ENCODE measurements at places on chromosomes 5 and 9. TPM values are rescaled to one million over a fixed set of nuclear protein-coding genes. Genes with fewer than 3 reads are reported as not detected.

GRCh38 chr5:181233801-181234454, 9.8 kb downstream of the RACK1 start:
- no peaks in the 10 kb centered on the region for H3K27me3 ChIP-seq
- DNase-seq, result no peak
- peaks cover 4% of the 10 kb centered on the region for H3K4me1 ChIP-seq

- H3K27ac ChIP-seq, result no peak overlapping the region
- no peaks in the 10 kb centered on the region for H3K27me3 ChIP-seq
- H3K4me1 ChIP-seq, result no peaks in the 10 kb centered on the region
- H3K4me3 ChIP-seq, result no peak overlapping the region
- no peak for DNase-seq
Measured at GRCh38 chr5:90982576-90982975, 400.5 kb downstream of the ARRDC3 start.

- no peak overlapping the region for H3K27ac ChIP-seq
- no peaks in the 10 kb centered on the region for H3K4me1 ChIP-seq
- no peaks in the 10 kb centered on the region for H3K36me3 ChIP-seq
- DNase-seq, result no peak
Measured at GRCh38 chr9:138115506-138115905, 237.9 kb downstream of the CACNA1B start.

DNA sequence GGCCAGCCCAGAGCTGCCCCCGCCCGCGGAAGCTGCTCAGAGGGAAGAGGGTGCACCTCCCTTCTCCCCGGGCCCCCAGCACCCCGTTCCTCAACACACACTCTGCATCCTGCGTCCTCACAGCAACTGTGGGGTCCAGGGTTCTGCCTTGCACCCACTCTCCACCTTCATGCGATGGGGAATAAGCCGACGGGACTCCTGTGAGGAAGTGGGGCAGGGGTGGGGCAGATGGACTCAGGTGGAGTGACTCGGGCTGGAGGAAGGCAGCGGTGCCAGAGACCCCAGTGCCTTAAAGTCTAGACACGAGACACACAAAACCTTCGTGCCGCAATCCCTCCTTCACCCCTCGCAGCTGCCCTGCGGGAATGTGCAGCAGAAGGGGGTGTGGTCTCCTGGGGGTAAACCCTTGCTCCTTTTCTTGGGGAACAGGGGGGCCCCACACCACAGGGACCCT, 8.6 kb downstream of the BRD3 start:
- no peaks in the 10 kb centered on the region for H3K36me3 ChIP-seq
- no peaks in the 10 kb centered on the region for H3K27me3 ChIP-seq
- H3K4me1 ChIP-seq, result no peaks in the 10 kb centered on the region
- H3K4me3 ChIP-seq, result no peak overlapping the region

DNA sequence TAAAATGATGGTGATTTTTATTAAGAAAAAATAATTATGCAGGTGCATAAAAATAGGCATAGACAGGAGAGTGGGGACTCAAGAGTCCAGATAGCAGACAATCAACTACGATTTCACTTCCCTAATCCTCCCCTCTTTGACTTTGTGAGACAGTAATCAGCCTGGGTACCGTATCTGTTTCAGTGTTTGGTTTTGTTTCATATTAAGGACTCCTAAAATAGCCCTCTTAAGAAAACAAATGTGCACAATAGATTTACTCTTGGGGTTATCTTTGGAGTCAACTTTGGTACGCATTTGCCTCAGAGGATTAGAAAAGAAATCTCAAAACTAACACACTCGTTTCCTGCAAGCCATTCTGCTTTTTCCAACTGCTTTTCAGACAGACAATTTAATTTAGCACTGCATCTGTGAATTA, 96.3 kb downstream of the ZNF608 start:
- H3K27ac ChIP-seq, result no peak overlapping the region
- DNase-seq, result no peak
- no peak overlapping the region for H3K4me3 ChIP-seq
- H3K36me3 ChIP-seq, result no peaks in the 10 kb centered on the region
- H3K27me3 ChIP-seq, result no peaks in the 10 kb centered on the region
- peaks cover 30% of the 10 kb centered on the region for H3K4me1 ChIP-seq

DNA sequence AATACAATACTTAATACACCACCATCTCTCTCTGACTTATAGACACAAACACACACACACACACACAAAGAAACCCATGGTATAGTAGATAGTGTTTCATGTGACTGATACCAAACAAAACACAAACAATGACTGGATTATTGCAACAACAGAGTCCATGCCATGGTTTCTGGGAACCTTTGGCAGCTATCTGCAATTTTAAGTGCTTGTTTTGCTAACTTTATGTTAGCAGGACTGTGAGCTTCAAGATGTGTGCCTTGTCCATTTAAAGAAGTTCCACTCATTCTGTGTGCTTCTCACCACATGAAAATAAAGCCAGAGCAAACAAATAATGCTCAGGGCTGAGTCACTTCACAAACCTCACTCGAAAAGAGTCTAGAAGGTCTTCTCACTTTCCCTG, 15.1 kb upstream of the LURAP1L start:
- no peaks in the 10 kb centered on the region for H3K27me3 ChIP-seq
- DNase-seq, result no peak
- H3K4me1 ChIP-seq, result no peaks in the 10 kb centered on the region

GRCh38 chr9:74277532-74277931, 219.6 kb upstream of the RORB start:
- no peak overlapping the region for H3K4me3 ChIP-seq
- DNase-seq, result no peak
- H3K27ac ChIP-seq, result no peak overlapping the region
- H3K36me3 ChIP-seq, result no peaks in the 10 kb centered on the region

GRCh38 chr9:86747711-86748110, 199.6 kb downstream of the GAS1 start:
- H3K36me3 ChIP-seq, result no peaks in the 10 kb centered on the region
- H3K27ac ChIP-seq, result no peak overlapping the region
- peaks cover 3% of the 10 kb centered on the region for H3K4me1 ChIP-seq
- H3K4me3 ChIP-seq, result no peak overlapping the region
- no peaks in the 10 kb centered on the region for H3K27me3 ChIP-seq
- no peak for DNase-seq

DNA sequence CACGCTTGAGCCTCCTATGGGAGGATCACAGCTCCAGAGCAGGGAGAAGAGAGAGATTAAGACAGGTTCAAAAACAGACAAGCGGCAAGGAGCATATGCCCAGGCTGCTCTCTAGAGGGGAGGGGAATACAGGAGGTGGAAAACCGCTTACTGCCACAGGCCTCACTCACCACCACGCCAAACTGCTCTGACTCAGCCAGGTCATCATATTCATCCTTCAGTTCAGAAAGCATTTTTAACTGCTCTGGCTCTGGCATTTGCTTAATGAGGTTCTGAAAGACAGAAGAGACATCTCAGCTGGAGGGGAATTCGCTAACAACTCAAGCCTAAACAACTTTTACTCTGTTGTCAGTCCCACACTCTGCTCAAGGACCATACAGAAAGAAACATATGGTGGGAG, 40.1 kb downstream of the PCDHGC5 start:
- DNase-seq, result no peak
- H3K4me1 ChIP-seq, result peaks cover 38% of the 10 kb centered on the region
- H3K27ac ChIP-seq, result peak overlapping the region; percentile 66

DNA sequence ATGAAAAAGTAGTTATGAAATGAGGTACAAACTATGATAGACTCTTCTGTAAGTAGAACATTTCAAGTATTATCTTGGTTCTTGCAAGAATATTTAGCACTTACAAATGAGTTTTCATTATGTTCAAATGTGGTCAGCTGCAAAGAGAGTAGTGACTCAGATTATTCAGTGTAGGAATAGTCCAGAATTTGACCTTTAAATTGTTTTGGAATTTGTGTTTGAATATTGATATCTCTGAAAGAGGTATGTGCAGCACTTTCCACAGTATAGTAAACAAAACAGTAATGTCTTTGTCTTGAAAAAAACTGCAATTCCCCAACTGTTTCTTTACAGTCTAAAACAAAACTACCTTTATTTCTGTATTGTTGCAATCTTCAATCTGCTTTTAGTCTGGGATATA, 56.1 kb downstream of the WDR70 start:
- H3K4me1 ChIP-seq, result peaks cover 5% of the 10 kb centered on the region
- no peaks in the 10 kb centered on the region for H3K27me3 ChIP-seq
- no peak overlapping the region for H3K27ac ChIP-seq
- H3K36me3 ChIP-seq, result peaks cover 4% of the 10 kb centered on the region

DNA sequence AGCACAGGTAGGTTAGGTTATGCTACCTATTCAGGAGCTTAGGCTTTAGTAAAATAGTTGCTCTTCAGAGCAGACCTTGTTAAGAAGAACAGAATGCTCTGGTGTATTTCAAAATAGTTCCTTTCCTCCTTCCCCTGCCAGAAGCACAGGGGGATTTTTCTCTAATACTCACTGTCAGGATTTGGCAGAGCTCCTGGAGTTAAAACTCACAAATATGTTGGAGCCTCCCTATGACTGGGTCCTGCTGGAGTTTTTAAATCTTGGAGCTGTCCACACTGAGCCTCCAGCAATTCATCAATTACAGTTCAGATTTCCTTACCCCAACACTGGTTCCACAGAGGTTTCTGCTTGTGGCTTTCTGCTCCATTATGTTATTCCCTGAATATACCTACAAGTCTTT, 1233.8 kb upstream of the WWC1 start:
- no peak for DNase-seq
- H3K27me3 ChIP-seq, result no peaks in the 10 kb centered on the region
- no peaks in the 10 kb centered on the region for H3K4me1 ChIP-seq
- H3K27ac ChIP-seq, result no peak overlapping the region

The SPATA31C1 gene
- not detected for total RNA-seq

The PCDHA9 gene
- total RNA-seq, result 0.37 TPM

The FOXD4L5 gene
- total RNA-seq, result 0.13 TPM

The BTNL8 gene
- not detected for total RNA-seq

The SNX24 gene
- 13.6 TPM for total RNA-seq

The TLR4 gene
- total RNA-seq, result not detected

The FOXE1 gene
- total RNA-seq, result not detected

All from A673 (cell line).